Right lung (tissue), 10 donors: ENCODE measurements at places on chromosomes 12 and 14. TPM values are rescaled to one million over a fixed set of nuclear protein-coding genes. Genes with fewer than 3 reads are reported as not detected.

DNA sequence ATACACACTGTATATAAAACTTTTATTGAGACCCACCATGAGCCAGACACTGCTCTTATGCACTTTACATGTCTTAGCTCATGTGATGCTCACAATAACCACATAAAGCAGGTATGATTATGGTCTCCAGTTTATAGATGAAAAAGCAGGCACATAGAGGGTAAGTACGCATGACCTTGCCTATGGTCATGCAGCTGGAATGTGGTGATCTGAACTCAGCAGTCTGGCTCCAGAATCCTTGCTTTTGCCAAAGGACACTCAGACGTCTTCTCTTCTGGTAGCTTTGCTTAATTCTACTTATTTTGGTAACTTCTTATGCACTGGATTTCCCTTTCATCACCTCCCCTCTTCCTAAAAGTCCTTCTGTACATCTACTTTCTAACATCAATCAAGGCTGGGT is 103.3 kb upstream of the CRY1 start:
- no peak for DNase-seq

GPR84 gene
- polyA plus RNA-seq, result 0.18 TPM

DNA sequence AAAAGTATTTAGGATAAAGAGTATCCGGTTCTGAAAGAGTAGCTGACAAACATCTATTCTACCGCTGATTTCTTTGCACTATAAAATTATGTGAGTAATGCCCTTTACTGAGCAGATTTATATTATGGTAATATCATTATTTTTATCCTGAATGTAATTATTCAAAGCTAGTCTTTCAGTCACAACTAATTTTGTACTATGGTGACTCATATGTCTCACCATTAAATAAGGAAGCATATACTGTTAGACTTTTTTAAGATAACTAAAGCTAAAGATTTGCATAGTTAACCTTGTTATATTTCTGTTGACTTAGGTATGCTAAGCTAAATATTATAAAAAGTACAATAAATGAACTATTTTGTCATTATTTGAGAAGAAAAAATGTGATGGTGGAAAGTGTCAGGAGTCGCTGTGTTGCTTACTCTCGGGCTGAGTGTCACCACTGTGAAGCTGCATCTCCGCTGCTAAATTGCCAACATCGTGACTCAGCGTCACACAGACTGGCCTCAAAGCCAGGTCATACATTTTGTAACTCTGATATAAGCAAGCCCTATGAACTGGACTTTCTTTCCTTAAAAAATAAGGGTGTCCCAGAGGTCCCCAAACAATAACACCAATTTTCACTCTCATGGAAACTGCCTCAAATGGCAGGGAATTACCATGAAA is 69.1 kb upstream of the SSTR1 start:
- no peak for DNase-seq

DNA sequence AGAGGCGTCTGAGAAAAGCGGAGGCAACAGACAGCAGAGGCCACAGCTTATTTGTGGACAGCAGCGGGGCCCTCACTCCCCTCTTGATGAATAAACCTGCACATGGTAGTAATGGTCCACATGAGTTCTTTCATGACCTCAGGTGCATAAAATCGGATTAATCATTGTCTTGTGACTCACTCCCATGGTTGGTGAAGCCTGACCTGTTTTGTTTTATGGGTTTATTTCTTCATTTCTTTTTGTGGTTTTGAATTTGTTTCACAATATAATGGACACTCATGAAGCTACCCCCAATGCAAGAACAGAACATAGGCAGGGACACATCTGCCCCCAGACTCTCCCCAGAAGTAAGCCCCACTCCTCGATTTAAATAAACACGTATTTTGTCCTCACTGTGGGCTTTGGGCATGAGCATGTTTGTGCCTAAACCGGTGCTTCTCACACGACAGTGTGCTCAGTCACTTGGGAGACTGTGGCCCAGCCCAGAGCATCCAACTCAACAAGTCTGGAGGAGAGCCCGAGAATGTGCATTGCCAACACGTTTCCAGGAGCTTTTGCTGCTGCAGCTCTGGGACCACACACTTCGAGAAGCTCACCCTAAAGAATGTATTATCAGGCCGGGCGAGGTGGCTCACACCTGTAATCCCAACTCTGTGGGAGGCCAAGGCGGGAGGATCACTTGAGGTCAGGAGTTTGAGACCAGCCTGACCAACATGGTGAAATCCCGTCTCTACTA is 116.1 kb downstream of the SCARB1 start:
- no peak for DNase-seq
